ENCODE measurements at places on chromosomes 11 and 22.
A peak's percentile ranks its signal among the peaks of the same experiment; 100 is the strongest.

DNA sequence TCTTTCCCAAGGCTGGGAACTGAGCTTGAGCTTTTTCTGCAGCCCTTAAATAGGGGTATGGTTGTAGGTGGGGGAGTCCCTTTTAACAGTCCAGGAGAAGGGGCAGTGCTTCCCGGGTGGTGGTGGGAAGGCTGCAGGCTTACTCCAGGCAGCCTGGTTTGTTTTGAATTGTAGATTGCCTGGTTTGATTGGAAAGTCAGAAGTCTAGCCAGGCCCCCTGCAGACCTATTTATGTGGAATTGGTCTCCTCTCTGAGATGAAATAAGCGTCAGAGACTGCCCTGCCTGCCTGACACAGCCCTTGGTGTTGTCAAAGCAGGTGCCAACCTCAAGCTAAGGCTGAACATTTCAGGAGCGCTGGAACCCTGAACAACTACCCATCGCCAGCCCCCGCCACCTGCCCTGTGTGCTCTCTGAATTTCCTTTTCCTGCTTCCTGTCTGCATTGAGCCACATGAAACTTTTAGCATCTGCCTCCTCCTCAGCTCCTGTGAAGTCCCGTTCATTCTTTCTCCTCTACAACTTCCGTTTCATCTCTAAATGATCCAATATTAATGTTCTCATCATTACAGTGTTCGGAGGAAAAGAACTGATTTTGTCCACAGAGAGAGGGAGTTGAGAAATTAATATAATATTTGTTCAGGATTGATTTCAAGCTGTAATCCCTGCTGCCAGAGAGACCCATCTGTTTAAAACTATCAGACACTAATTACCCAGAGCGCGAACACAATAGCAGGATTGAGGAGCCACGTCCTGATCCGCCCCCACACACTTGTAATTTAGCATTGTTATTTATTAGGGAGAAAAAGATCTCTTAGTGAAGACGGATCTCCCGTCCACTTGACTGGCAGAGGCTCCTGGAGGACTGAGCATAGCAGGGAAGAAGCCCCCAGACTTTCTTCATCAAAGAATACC is 136.5 kb downstream of the TRIM29 start:
- DNase-seq, result peak; percentile 79

- DNase-seq, result no peak
Observed at GRCh38 chr22:40982482-40983385, 31.6 kb downstream of the RBX1 start.

- no peak for DNase-seq
Observed at GRCh38 chr11:62433141-62433903, 14.5 kb downstream of the SCGB1A1 start.

- no peak for DNase-seq
Observed at GRCh38 chr11:128502726-128503125, 84.6 kb downstream of the ETS1 start.

All from NCI-H510A treated with DMSO at 0.1 percent for 48 hours (cell line).